HT-29 (cell line): ENCODE measurements at places on chromosomes 12 and 14.

GRCh38 chr14:73426877-73427276, 31.5 kb downstream of the NUMB start:
- no peak for DNase-seq

- no peak for DNase-seq
Measured at GRCh38 chr12:44117337-44117736, 281.5 kb downstream of the TMEM117 start.

DNA sequence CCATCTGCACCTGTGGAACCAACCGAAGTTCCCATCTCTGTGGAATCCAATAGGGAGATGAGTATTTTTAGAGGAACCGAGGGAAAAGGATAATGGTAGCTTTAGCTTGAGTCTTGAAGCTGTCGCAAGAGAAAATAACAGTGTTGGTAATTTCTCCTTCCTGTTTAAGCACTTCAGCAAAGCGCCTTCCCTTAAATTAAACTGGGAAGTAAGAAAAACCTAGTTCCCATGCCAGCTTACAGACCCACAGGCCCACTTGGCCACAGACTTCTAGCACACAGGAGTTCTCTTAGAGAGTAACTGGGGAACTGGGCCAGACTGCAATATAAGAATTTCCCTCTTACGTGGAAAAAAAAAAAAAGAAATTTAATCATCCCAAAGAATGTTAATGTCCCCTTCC, 223.8 kb downstream of the EFCAB11 start:
- DNase-seq: no peak

GRCh38 chr12:106211973-106212372, 35.8 kb downstream of the CKAP4 start:
- DNase-seq: peak; percentile 19

DNA sequence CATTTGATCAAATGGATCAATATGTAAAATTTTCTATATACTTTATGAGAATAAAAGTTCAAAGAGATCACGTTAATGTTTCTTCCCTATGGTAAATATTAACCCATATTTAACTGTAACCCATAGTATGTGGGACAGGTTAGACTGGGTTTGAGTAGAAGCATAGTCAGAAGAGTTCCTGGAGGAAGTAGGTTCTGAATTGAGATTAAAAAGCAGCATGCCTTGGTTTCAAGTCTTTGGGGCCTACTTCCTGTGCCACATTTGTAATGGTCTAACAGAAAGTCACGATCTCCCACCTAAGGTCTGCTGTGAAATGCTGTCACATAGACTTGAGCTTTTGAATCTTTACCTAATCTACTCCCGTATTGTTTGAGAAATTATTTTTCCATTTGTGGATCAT, 63.8 kb downstream of the FIGNL2 start:
- peak; percentile 25 for DNase-seq

DNA sequence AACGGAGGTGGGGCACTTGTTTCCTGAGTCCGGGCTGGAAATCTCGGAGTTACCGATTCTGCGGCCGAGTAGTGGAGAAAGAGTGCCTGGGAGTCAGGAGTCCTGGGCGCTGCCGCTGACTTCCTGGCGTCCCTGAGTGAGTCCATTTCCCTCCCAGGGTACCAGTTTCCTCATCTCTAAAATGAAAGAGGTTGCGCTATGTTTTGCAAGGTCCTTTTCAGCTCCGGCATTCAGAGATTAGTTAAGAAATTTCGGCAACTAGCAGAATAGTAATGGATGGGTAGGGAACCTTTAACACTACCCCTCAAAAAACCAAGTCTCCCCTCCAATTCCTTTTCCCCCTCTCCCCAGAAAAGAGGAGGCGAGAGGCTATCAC, 724 bp downstream of the BLOC1S1 start:
- no peak for DNase-seq

- DNase-seq: no peak
Measured at GRCh38 chr14:61188978-61189808, 91.9 kb downstream of the TMEM30B start.

GRCh38 chr14:73142216-73142615, 5.9 kb downstream of the PSEN1 start:
- DNase-seq: no peak

DNA sequence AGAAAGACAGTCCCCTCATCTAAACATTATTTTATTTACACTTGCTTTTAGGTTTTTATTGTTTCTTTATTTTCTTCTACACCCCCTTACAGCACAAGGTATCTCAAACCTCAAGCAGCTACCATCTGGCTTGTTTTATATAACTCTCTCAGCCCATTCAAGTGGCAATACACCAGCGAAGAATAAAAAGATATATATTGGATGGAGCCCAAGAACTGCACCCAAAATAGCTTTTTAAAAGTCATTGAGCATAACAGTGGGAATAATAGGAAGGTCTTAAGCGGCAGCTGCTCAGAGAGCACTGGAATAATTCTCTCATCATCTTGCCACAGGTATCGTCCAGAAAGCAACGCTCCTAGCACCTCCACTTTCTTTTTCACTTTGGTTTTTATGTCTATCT, 322.5 kb downstream of the SYT1 start:
- DNase-seq: no peak

DNA sequence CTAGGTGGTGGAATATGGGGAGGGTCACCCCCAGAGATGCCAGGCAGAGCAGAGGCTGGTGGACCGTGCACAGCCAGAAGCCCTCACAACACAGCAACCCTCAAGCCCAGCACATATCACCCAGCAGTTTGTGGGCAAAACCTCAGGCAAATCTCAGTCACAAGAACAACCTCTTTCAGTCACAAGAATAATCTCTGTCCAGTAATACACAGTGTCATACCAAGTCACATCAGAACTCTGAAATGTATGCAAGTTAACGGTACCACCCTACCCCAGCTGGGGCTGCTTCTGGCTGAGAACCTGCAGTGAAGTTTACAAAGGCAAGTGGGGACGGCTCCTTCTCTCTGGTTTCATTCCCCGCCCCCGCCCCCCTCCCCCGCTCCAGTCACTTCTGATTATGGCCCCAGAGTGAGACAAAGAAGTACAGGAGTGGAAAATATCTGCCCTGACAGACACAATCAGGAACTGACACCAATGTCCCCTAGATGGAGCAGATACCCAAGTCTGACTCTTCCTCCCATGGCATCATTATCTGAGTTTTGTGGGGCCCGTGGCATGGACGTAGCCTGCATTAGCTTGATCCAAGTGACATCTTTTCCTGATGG, 480.9 kb upstream of the TMEM132C start:
- no peak for DNase-seq

- DNase-seq: no peak
Measured at GRCh38 chr14:71693381-71693780, 238.8 kb upstream of the RGS6 start.

DNA sequence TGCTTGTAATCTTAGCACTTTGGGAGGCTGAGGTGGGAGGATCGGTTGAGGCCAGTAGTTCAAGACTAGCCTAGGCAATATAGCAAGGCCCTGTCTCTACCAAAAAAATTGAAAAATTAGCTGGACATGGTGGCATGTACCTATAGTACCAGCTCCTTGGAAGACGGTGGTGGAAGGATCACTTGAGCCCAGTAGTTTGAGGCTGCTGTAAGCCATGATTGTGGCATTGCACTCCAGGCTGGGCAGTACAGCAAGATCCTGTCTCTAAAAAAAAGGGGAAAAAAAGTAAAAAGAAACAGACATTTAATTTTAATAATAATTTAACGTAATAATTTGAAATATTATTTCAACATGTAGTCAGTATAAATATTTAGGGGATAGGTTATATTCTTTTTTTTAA, 16.1 kb downstream of the MON2 start:
- no peak for DNase-seq

GRCh38 chr14:52020866-52021717, 31.7 kb downstream of the RTRAF start:
- DNase-seq: no peak

GRCh38 chr14:99924379-99924778, 131.2 kb downstream of the EML1 start:
- no peak for DNase-seq

- peak; percentile 6 for DNase-seq
Measured at GRCh38 chr14:58944343-58944967, 244.0 kb upstream of the DAAM1 start.

DNA sequence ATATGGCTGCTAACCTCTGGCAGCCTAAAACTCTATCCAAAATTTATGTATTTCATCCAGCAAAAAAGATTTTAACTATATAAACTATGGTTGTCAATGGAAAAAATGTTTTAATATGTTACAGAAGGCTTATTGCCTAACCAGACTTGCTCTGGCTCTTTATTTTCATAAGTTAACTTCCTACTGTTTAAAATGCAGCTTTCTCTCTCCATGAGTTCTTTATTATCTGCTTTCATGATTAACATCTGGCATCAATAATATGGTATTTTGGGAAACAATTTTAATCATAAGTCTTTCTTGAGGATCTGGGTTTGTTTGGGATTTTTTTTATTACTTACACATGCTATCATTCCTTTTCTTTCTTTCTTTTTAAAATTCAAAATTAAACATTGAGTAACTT, 20.5 kb downstream of the KERA start:
- no peak for DNase-seq

DNA sequence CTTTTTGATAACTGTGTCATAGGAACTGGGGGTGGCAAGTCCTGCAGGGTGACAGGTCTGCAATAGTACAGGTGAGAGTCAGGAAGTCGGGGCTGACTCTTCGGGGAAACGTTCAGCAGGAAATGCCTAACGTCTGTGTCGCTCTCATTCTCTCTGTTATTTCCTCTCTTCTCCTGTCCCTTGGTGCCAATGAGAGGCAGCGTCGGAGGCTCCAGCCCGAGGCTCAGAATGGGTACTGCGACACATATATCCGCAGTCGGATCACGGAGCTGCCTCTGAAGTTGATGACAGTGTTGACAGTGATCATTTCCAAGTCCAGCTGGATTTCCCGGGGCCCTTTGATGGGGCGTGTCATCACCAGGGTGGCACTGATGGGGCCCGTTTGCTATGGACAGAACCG, 2.7 kb upstream of the TC2N start:
- peak; percentile 12 for DNase-seq

DNA sequence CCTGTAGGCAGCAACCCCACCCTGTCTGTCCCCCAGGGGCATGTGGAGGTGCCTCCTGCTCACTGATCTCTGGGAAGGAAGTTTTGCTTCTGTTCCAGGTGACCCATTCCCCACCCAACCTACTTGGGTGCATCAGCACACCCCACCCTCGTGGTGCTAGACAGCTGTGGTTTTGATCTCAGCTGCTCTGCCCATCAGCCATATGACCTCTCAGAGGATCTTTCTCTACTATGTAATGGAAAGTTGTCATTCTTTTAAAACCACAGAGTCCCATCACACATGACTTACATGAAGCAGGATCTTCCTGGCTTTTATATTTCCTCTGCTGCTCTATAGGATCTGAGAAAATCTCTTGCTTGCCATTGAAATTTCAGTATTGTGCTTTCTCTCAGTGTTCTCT, 13.5 kb upstream of the KRT82 start:
- no peak for DNase-seq

DNA sequence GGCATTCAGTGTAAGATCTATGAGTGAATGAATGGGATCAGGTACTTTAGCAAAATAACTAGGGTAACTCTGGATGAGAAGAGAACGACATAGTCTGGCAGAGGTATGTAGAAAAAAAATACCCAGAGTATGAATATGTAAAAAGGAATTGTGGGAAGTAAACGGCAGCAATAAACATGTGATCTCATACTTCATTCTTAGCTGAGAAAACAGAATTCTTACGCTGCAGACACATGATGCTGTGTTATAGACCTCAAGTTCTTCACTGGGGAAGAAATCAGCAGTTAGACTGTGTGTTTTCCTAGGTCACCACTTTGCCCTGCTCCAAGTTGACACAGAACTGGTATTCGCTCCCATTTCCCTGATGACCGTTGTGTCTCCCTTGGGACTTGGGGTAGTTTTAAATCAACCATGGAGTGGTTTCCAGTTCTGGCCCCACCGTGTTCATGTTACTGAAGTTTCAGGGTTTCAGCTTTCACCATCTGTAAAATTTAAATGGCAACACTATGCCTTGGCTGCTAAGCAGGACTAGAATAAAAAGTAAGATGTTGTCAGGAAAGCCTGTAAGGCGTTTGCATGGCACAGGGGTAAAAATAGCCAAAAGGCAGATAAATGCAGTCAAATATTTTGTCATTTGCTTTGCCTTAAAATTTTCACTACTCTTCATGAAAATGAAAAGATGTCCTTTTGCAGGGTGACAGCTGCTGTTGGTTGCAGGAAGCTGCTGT, 223.7 kb downstream of the PELI2 start:
- DNase-seq: no peak

- no peak for DNase-seq
Measured at GRCh38 chr12:28517101-28517500, 326.8 kb downstream of the CCDC91 start.
